ENCODE measurements at places on chromosomes 5 and 9.
A peak's percentile ranks its signal among the peaks of the same experiment; 100 is the strongest.

DNA sequence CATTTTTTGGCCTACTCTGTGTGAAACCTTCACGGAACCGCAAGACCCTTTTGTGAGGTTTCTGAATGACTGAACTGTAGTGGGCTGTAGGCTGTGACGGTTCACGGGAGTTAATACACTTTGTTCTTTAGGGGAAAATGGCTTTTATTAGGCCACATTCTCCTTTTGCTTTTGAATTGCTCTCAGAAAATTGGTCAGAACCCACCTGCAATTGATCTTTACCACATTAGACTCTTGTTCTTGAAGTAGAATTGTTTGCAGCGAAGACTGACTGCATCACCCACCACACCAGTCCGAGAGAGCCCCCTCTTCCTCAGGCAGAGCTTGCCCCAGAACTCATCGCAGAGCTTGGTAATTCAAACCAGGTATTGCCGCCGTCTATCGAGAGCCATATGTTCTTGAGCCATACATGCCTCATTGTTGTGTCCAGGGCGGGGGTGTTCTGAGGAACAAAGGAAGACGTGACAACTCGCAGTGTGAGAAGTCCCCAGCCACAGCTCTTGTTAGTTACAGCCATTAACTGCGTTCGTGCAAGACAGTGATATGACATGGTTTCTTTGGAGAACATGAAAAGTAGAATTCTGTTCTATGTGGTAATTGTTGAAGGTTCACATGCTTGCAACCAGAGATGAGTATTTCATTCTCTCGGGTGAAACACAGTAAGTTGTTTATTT lies 166.4 kb upstream of the OTULINL start:
- DNase-seq: peak; percentile 14

DNA sequence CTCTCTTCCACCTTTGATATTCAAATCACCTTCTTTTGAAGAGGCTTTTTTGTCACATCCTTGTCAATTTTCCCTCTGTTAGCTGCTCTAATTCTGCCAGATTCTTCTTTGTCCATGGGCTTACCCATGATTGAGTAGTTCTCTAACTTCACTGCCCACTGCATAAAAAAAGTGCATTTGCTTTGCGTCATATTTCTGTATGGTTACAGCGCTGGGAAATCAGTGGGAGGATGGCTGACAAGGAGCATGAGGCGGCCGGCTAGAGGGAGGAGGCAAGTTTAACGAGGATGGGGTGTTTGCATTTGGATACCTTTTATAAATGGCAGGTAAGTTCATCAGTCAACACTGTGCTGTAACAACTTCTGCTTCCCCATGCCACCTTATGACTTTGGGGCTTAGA lies 116.5 kb upstream of the LHFPL2 start:
- DNase-seq: no peak

- no peak for DNase-seq
Observed at GRCh38 chr5:59207401-59207800, 624.5 kb downstream of the RAB3C start.

GRCh38 chr5:15719784-15720183 lies 219.8 kb downstream of the FBXL7 start:
- DNase-seq: no peak

DNA sequence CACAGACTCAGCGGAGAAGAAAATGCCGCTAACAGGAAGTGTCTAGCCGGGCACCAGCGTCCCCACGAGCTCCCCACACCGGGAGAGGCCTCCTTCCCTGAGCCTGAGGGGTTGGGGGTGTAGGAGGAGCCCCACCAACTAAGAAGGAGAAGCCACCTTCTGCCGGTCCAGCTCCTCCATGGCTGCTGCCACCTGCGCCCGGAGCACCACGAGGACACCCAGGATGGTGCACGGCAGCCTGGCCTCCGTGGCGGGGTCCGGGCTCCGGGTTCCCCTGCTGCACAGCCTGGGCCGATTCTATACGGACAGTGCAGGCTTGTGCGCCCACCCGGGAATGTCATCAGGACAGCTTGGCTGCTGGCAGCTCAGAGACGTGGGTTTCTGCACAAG lies 297 bp downstream of the LCN8 start:
- no peak for DNase-seq

DNA sequence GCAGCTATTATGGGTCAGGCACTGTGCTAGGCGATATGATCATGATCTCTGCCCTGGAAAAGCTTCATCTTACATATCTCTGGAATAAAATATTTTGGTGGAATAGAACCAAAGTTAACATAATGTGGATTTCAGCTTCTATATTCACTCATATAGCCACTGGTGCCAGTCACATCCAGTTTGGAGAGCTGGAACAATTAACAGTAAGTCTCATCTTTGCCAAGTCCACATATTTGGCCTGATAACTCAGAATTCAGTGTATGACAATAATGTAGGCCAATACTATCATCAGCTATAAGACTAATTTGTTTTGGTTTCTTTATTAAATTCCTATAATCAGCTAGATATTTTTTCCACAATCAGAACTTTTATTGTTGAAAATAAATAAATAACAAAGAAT lies 5.9 kb upstream of the FAM13B start:
- DNase-seq: no peak

DNA sequence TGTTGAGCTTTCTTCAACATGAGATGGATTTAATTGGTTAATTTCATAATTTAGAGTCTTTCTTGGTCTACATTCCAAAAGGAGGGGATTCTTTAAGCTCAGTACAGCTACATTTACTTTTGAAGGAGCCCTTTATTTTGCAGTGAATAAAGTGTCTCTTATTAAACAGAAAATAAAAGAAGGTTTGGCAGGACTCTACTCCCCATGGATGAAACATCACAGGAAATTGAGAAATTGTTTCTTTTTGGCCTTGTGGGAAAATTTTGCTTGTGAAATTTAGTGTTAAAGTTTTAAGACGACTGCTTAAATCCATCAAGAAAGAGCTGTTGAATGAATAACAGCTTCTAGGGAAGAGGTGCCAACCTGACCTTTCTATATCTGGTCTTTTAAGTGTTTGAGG lies 187.7 kb downstream of the NTRK2 start:
- no peak for DNase-seq

DNA sequence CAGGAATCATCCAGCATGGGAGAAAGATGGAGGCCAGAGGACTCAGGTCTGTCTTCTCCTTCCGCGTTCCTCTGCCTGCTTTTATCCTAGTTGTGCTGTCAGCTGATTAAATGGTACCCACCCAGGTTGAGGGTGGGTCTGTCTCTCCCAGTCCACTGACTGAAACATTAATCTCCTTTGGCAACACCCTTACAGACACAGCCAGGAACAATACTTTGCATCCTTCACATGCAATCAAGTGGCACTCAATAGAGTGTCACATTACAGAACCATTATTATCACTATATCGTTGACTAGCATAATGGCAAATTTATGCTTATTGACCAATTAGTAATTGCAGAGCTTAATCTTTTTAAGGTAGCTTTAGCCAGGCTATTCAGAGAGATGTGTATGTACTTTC lies 64.8 kb downstream of the UNC13B start:
- no peak for DNase-seq

Measured in activated effector memory CD4-positive, alpha-beta T cell treated with Interleukin-2 at 50 U/mL for 16 hours (primary cell).